ENCODE measurements at places on chromosomes 12 and 14.

- DNase-seq: no peak
Measured at GRCh38 chr14:50605766-50606165, 45.8 kb downstream of the ATL1 start.

- DNase-seq: no peak
Measured at GRCh38 chr12:29273178-29273843, 107.7 kb downstream of the ERGIC2 start.

DNA sequence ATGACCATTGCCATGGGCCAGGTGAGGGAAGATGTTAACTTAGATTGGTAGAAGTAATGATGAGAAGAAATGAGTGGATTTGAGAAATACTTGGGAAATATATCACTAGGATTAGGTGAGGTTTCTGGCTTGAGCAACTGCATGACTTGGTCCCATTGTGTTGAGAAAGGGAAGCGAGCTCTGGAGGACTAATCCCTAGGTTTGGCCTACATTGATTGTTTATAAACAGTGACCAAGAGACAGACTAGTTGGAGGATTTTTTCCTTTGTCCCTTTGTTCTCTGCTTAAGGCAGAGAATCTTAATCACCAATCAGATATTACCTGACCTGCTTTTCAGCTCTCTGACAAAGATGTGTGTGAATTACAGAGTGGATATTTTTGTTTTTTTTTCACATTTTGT lies 100.5 kb downstream of the AEBP2 start:
- DNase-seq: no peak

DNA sequence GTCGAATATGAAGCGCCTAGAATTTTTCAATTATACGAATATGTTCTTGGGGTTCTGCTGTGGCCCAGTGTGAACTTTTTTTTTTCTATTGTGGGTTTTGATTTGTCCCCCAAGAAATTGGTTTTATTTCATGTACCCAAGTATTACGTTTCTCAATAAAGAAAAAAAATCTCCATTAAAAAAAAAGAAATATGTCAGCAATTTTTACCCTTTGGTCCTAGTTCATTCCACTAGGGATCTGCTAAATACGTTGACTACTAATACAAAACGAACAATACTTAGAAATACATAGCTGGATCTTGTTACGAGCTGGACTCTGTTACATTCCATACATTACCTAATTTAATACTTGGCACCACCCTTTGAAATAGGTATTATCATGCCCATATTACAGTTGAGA lies 216.9 kb downstream of the SLC16A7 start:
- no peak for DNase-seq

GRCh38 chr12:120290609-120291305 lies 946 bp downstream of the RNU4-2 start:
- DNase-seq: no peak

- no peak for DNase-seq
Measured at GRCh38 chr12:26621932-26622331, 211.1 kb downstream of the ITPR2 start.

- no peak for DNase-seq
Measured at GRCh38 chr14:42001431-42001830, 394.8 kb downstream of the LRFN5 start.

DNA sequence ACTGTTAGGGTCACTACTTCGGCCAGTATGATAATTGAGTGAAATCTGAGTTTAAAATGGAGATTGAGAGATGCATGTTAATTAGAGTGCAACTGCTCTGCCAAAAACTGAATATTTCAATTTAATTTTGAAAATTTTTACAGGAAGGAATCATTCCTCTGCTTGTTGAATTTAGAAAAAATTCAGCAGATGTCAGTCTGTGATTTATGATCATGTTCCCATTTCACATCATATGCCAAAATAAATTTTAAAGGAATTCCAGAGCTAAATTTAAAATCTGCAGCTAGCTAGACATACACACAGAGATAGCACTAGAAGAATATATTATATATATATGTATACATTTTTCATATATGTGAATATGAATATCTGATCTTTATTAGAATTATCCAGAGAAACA lies 797.6 kb upstream of the TMEM132C start:
- DNase-seq: no peak

- DNase-seq: no peak
Measured at GRCh38 chr14:29419736-29420135, 507.9 kb downstream of the PRKD1 start.

DNA sequence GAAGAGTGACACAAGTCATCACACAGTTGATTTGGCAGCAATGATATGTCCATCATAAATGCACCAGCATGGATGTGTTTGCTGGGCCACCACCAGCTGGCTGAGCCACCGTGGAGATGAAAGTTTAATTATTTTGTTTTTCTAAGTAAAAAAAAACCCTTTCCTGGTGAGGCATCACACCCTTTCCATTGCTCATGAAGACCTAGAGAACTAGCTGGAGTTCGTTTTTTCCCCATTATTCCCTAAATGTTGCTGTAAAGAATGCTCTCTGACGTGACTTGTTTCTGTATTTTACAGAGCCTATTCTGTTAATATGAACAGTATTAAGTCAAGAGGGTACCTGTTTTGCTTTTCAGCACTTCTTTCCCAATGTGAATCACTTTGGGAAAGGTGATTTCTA lies 257.9 kb downstream of the MSRB3 start:
- DNase-seq: no peak

DNA sequence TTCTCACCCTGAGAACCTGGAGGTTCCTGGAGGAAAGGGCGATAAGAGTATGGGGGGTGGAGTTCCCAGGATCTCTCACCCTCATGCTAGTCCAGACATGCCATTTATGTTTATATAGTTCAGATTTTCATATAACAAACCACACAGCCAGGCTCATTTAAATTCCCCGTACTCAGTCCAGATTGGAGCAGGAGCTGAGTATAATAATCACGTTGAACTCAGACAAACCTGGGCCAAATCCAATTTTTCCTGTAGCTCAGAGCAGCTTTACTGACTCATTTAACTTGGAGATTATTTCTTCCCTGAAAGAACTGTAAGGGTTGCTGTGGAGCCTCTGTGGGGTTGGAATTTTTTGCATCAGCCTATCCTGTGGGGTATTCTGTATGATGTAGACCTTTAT lies 660.8 kb downstream of the TMEM121 start:
- no peak for DNase-seq

DNA sequence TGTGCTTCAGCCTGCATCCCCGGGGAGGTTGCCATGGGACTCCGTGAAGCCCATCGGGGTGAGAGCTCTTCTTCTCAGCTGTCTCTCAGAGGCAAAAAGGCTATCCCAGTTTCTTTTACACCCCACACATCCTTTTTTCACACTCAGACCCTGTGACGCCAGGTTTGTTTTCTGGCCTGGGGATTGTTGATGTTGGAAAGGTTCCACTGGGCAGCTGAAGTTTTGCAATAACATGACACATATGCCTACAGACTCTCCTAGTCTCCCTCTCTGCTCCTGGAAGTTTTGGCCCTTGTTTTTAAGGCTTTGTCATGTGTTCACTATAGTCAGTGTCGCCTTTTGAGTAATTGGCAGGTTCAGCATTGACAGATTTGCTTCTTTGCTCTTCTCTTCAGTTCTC lies 118.6 kb downstream of the SMOC1 start:
- DNase-seq: no peak

- DNase-seq: no peak
Measured at GRCh38 chr14:106174206-106174605, 647.8 kb downstream of the TMEM121 start.

DNA sequence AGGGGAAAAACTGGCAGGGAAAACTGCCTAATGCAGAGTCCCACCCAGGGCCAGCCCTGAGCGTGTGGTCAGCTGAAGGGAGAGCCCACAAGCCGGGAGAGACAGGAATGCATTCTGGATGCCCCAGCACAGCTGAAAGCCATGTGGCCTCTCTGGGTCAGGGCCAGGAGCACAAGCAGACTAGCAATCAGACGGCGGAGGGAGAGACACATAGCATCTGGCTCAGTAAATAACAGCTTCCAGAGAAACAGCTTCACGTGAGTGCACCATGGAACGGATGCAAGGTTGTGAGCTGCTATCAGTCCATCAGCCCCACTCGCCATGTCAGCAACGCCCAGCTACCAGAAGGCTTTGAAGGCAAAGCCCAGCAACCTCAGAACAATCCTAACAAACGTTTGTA lies 28.2 kb upstream of the TMEM106C start:
- DNase-seq: no peak

GRCh38 chr12:132946246-132946820 lies 9.8 kb downstream of the ZNF605 start:
- DNase-seq: no peak

- DNase-seq: no peak
Measured at GRCh38 chr12:91009319-91009950, 4.7 kb upstream of the EPYC start.

DNA sequence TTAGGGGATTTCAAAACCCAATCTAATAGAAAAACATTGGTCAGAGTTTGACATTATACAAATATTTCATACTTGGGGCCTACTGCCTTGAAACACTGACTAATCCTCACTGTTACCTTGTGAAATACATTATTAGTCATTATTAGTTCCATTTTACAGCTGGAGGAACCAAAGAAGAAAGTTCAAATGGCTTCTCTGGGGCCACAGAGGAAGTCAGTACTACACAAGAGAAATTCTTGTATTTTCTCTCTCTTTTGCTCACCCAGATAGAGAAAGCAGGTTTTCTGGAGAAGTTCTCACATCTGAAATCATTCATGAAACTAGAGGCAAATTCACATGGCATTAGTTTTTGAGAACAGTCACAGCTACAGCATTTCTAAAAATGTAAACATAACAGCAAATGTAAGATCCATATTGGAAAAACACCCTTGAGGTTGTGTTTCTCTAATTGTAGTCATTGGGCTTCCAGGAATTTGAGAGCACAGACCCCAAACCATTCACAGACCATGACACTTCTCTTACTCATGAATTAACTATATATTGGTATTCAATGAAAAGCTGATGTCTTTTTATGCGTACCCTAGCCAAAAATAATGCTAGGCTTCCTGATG lies 83.0 kb downstream of the LLPH start:
- no peak for DNase-seq

DNA sequence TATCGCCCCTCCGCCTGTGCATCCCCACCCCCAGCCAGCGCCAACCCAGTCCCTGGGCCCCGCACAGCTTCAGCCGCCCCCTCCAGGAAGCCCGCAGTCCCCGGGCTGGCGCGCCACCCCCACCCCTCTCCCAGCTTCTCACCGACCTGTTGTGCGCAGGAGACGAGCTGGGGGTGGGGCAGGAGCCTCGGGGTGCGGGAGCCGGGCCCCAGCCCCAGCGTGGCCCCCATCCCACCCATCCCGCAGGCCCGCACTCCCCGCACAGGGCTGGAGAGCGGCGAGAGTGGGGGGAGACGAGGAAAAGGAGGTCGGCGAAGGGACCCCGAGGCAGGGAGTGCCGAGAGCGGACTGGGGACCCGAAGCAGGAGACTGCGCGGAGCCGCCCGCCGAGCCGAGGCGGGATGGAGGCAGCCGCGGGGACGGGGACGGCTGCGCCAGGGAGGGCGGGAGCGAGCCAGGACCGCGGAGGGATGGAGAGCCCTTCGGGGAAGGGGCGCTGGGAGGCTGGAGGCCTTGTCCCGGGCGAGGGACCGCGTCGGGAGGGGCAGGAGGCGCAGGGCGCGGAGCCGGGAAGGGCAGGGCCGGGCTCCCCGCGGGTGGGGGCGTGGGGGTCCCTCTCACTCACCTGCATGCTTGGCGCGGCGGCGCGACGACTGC lies 498 bp downstream of the PIANP start:
- no peak for DNase-seq

- no peak for DNase-seq
Measured at GRCh38 chr14:46057799-46058198, 593.8 kb downstream of the RPL10L start.

DNA sequence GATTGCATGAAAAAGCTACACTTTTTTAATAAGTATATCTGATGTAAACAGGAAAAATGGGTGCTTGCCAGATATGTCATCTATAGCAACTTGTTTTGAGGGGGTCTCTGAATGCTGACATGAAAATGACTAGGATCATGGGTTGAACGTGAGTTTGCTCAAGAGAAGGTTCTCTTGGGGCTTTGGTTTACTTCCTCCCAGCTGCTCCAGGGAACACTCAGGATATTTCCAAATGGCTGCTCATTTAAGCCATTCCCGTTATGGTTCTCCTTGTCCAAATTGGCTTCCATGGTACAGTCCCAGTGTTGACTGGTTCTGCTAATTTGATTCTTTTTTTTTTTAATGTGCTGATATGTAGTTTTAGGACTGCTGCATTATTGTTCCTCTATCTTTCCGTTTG lies 118.3 kb downstream of the ETV6 start:
- DNase-seq: no peak

DNA sequence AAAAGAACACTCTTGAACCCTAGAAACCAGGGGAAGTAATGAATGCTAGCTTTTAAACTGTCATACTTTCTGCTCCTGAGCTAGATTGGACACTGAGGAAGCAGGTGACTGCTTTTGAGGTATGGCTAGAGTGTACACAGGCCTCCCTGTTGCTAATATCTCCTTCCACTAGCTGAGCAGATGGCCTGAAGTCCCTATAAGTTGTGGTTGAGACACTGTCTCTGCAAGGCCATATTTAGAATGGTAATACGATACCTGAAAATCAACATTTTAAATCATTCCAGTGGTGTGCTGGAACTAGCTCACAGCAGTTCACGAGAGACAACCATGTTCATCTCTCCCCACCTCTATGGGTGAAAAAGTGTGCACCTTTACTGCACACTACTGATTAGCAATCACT lies 46.4 kb upstream of the BMP4 start:
- DNase-seq: no peak

- DNase-seq: peak; percentile 19
Measured at GRCh38 chr14:106694638-106695393, 1168.4 kb downstream of the TMEM121 start.

- no peak for DNase-seq
Measured at GRCh38 chr12:79156846-79157463, 292.4 kb downstream of the SYT1 start.

GRCh38 chr12:75489187-75489586 lies 8.6 kb downstream of the GLIPR1 start:
- no peak for DNase-seq

DNA sequence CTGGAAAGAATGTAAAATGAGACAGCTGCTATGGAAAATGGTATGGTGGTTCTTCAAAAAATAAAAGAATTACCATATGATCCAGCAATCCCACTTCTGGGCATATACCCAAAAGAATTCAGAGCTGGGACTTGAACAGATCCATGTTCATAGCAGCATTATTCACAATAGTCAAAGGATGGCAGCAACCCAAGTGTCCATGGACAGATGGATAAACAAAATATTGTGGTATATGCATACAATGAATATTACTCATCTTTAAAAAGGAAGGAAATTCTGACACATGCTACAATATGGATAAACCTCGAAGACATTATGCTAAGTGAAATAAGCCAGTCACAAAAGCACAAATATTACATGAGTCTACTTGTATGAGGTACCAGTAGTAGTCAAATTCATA lies 9.1 kb downstream of the RAB2B start:
- DNase-seq: no peak

GRCh38 chr14:91755570-91756295 lies 23.8 kb upstream of the CATSPERB start:
- peak; percentile 29 for DNase-seq

DNA sequence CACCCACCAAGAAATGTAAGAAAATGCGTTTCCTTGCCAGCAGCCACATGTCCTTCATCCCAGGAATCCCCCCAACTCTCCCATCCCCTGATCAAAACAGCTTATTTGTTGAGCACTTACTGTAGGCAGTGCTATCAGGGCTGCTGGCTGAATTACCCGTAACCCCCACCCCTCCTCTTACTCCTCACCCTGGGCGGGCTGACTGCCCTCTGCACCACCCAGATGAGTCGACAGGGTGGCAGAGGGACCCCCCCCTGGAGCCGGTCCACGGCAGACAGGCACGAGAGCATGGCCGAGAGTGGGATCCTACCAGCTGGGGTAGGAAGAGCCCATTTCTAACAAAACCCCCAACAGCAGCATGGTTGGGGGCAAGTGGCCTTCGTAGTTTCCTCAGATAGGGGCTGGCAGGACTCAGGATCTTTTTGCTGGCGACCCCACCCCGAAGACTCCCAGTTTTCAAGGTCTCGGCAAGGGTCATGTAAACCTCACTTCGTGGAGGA lies 1.1 kb upstream of the RHOF start:
- no peak for DNase-seq

Data from ACHN (cell line).